ENCODE measurements at places on chromosomes 7 and 10.

GRCh38 chr7:191105-191980 lies 1.0 kb upstream of the FAM20C start:
- no peak for DNase-seq

DNA sequence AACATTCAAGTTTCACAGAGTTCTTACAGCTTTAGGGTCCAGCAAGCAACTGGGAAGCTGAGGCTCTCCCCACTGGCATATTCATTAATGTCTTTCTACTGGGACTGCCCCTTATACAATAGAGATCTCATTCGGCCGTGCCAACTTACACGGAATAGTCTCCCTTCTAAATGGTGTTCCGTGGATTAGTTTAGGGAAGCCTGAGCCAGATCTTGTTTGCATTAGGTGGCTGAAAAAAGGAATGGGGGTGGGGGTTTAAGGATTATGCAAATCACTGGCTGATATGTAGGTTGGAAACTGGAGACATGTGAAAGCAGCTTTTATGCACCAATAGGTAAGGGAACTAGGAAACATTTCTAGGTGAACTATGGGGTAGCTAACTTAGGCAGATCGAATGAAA lies 218.3 kb downstream of the TRIL start:
- no peak for DNase-seq

DNA sequence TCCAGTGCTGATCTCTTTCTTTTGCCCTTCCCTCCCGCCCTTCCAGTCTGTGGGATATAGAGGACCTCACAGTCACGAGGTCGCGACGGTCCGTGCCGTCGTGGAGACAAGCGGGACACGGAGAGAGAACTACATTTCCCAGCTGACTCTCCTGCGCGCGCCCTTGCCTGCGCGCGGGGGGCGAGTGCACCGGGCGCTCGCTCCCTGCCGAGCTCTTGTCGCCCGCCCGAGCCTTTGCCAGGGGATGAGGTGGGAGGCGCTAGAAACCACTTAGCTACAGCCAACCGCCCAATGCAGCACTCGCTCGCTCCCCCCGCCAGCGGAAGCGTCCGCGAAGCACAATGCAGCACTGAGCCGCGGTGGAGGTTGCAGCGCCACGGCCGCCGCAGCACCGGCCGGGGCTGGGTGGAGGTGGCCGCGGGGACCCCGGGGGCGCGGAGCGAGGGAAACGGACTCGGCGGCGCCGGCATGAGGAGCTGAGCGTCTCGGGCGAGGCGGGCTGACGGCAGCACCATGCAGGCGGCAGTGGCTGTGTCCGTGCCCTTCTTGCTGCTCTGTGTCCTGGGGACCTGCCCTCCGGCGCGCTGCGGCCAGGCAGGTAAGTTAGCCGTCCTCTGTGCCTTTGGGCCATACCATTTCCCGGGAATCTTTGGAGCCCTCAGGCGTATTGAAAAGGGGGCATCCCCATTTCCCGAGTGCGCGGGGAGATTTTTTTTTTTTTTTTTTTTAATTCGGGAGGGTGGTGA lies at the start of gene ADAM22:
ADAM22 (plus strand) TSS at position 299 of the 746 bp plus-strand sequence; CDS start at position 514, 215 bp downstream.
- peak; percentile 68 for DNase-seq

DNA sequence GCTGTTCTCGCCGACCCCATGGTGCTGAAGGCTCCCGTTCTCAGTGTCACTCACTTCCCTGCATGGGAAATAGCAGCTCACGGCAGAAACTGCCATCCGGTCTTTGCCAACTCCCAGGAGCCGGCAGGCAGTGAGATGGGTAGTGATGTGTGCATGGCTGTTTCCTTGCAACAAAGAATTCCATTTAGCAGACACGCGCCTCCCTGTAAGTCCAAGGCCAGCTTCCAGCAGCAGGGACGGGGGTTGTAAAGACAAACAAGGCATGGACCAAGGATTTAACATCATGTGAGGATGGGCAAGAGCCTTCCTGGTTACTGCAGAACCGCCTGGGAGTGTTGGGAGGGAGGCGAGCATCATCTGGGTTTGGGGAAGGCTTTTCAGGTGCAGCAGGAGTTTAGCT lies 273.1 kb downstream of the GLRX3 start:
- no peak for DNase-seq

DNA sequence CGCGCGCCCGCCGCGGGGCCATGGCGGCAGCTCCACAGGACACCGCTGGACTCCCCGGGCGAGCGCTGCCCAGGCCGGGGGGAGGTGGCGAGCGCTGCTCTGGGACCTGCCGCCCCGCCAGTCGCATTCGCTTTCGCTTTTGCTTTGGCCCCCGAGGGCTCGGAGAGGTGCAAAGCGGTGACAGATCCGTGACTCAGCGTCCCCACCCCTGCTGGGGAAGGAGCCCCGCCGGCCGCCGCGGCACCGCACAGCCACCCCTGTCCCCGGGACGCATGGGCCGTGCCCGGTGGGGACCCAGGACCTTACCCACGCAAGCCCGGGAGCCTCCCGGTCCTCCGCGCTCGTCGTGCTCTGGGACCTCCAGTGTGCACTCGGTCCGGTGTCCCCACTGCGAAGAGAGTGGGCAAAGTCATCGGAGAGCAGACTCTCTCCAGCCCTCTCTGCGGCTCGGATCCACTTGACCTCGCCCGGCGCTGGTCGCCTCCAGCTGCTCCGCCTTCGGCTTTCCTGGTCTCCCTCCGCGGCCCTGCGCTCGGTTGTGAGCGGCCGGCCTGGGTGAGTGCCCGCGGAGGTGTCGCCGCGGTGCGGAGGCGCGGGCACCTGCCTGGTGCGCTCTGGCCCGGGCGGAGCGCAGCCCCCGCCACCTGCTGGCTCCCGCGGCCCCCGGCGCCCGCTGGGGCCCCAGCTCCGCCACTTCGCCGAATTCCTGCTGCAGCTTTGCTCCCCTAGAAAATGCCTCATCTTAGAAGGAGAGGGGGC lies at the start of gene IL15RA:
IL15RA (minus strand) TSS at position 73 of the 759 bp plus-strand sequence; CDS start at position 22, 51 bp downstream.
- peak; percentile 89 for DNase-seq

- DNase-seq = no peak
Observed at GRCh38 chr10:130934293-130935127, 377.0 kb downstream of the TCERG1L start.

DNA sequence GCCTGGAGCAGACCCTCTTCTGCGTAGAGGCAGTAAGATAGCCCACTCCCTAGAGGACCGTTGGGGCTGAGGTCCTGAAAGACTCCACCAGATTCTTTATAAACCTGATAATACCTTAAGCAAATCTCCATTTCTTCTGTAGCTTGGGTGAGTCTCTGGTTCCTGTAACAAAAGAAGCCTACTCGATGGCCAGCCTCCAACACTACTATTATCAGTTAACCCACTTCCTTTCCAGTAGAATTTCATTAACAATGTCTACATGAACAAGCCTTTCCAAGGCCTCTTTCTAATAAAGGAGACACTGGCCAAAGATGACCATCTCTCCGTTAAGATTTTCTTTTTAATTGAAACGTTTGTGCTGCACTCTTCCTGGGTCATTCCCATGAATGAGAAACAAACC lies 201.7 kb upstream of the KCTD7 start:
- no peak for DNase-seq

GRCh38 chr7:135974667-135975066 lies 2.5 kb downstream of the MTPN start:
- DNase-seq = no peak

- DNase-seq = no peak
Observed at GRCh38 chr7:78967046-78967445, 486.4 kb downstream of the MAGI2 start.

DNA sequence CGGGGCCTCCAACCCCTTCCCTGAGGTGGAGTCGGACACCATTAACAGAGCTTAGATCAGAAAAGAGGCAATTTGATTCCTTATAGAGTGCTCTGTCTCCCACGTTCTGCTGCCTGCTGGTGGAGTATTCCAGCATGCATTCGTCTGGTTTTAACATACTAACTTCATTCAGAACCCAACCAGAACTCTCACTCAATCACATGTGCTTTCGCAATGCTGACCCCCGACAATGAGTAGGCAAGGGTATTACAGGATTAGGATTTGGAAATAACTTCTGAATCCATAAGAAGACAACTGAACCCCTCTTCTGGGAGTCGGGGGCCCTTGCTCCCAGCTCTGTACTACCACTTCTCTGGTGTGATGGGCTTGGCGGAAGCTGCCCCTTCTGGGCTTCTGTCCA lies 55.7 kb upstream of the HABP2 start:
- DNase-seq = no peak

GRCh38 chr10:93541402-93542357 lies 24.8 kb upstream of the FFAR4 start:
- no peak for DNase-seq

DNA sequence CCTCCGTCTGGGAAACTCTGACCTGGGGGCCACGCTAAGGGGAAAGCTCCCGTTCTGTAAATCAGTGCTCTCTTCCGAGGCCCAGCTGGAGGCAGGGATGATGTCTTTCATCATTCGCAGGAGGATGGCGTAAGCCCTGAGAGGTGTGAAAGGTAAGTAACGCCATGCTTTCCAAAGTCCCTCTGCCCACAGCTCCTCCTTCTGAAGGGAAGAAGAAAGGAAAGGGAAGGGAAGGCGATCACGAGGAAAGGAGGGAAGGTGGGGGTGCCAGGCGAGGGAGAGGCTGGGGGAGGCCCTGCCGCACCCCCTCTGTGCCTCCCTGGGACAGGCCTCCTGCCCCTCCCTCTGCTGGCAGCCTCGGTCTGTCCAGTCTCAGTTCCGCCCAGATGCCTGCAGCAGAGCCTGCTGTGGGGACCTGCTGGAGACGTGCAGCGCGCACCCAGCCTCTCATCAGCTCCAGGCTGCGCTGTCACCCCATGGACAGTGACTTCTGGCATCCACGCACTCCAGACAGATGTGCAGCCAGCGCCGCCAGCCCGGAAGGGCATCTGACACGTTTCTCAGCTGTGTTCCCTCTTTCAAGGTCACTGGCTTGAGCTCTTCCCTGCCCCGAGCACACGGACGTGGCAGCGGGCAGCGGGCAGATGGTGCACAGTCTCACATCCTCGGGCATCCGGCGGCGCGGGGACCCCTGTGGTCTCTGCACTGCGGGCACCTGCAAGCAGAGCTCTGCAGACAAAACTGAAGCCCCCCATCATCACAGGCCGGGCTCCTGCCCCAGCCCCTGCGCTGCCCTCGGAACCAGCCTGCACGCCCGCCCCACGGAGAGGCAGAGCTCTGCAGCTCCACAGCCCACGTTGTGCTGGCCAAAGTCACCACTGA lies 60.6 kb downstream of the INSIG1 start:
- no peak for DNase-seq

DNA sequence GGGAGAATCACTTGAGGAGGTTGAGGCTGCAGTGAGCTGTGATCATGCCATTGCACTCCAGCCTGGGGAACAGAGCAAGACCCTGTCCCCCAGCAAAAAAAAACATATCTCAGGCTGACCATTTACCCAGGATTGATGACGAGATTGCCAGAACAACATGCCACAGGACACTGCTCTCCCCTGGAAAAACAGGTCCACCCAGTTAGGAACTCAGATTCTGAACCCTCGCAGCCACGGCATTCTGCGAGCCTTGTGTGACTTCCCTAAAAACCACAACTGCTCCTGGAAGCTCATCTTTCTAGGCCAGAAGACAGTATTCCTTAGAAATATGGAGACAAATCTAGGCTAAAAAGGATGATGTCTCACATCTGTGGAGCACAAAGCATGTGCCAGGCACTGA lies 42.1 kb upstream of the SH2B2 start:
- no peak for DNase-seq

DNA sequence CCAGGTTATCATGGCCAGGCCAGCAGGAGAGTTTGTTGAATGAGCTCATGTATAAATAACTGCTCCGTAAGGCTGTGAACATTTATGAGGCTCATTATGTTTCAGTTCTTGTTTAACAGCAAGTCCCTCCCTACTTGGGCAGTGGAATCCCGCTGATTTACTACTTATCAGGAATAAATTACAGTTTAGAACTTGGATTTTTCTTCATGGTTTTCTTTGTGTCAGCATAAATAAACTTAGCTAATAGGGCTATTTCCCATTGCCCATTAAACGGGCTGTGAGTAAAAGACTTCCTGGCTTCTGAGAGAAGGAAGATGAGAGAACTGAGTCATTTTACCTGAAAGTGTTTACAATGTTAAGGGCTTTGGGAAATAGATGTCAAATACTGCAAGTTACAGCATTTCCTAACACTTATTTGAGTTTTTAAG lies 701.6 kb upstream of the ANKRD30A start:
- DNase-seq = no peak

- no peak for DNase-seq
Observed at GRCh38 chr10:23525406-23525805, 86.5 kb downstream of the OTUD1 start.

GRCh38 chr7:8172372-8173354 lies 89.3 kb downstream of the ICA1 start:
- no peak for DNase-seq

- no peak for DNase-seq
Observed at GRCh38 chr7:2622869-2623697, 8.7 kb upstream of the TTYH3 start.

DNA sequence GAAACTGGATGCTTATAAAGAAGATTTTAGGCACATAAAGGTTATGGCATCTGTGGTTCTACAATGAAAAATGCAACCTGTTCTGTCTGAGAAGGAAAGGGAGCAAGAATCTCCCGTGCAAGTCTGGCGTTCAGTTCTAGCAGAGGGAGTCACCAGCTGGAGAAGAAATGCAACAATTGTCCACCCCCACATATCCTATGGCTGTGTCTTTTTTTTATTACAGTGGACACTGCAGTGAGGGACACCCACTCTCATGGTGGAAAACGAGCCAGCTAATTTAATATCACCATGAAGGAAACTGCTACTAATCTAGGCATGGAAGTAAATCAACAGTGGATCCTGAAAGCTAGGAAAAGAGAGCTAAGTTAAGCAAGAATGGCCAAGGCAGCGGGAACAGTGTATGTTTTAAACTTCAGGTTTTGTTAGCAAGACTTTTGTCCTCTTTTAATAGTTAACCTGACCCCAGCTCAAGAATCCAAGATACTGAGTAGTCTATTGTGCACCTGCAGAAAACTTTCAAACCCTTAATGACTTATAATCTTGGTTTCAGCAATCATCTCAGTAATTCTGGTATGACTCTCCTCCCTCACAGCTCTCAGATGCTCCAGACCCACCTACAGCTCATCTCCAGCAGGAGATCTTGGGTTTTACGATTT lies 149.3 kb downstream of the FGFR2 start:
- no peak for DNase-seq

- DNase-seq = no peak
Observed at GRCh38 chr7:116167177-116167576, 43.2 kb upstream of the TES start.

Measured in CD4-positive, alpha-beta T cell (primary cell).